ENCODE measurements at places on chromosomes 3 and 15.

- no peak for DNase-seq
Measured at GRCh38 chr15:48946074-48946839, 17.5 kb downstream of the SHC4 start.

DNA sequence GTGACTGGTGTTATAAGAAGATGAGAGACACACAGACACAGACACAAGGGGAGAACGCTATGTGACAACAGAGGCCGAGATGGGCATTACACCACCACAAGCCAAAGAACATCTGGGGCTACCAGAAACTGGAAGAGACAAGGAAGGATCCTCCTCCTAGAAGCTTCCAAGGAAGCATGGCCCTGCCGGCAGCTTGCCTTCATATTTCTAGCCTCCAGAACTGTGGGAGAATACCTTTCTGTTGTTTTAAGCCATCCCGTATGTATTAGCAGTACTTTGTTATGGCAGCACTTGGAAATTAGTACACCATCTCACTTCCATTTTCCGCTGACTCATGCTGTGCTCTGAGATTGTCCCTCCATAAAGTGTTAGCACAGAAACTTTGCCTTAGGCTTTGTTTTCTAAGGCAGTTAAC lies 38.7 kb upstream of the CA12 start:
- DNase-seq, result no peak

- no peak for DNase-seq
Measured at GRCh38 chr3:124785973-124786372, 55.7 kb downstream of the UMPS start.

- no peak for DNase-seq
Measured at GRCh38 chr3:190877925-190878324, 15.4 kb upstream of the GMNC start.

DNA sequence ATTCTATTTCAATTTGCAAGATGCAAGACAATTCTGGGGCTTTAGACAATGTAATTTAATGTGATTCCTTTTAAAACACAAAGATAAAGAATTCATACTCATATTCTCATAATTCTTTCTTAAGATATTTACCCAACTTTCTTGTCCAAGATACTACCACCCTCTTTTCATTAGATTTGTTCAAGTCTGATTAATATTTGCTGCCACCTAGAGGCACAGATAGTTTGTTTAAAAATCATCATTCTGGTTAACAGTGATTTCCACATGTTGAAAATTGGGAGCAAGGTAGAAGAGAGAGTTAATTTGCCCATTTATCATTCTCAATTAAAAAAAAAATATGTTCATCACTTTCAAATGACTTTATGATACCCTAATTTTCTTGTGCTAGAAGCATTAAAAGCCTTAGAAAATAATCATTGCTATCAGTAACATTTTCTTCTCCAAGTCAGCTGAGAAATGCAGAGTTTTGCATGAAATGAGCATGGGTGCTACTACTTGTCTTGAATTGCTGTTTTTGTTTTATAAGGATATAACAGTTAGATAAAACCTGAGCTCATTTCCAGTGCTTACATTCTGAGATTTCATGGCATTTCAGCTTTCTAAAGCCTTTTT lies 11.6 kb downstream of the TAMM41 start:
- DNase-seq, result no peak

DNA sequence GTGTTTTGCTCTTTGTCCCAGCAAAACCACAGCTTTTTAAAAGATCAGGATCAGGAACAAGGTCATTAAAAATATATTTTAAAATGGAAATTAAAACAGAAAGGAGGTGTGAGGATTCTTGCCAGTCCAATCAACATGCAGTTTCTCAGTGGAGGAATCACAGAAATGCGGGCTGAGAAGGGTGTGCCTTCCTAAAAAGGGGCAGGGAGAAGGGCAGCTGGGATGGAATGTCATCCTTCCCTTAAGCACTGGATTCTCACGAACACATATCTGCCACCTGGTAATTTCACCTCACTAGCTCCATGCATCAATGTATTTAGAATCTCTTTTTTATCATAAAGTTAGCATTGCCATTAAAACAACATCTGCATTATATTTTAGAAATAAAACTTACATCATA lies 21.4 kb downstream of the ABI3BP start:
- DNase-seq, result no peak

DNA sequence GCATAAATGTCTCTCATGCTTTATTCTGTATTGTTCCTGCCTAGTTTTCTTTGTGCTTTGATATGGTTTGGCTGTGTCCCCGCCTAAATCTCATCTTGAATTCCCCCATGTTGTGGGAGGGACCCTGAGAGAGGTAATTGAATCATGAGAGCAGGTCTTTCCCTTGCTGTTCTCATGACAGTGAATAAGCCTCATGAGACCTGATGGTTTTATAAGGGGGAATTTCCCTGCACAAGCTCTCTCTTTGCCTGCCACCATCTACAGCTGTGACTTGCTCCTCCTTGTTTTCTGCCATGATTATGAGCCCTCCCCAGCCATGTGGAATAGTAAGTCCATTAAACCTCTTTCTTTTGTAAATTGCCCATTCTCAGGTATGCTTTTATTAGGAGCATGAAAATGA lies 1596.6 kb downstream of the SI start:
- DNase-seq, result no peak

- DNase-seq, result no peak
Measured at GRCh38 chr15:83275412-83275811, 9.1 kb downstream of the BNC1 start.

- DNase-seq, result no peak
Measured at GRCh38 chr15:40072216-40072990, 33.4 kb upstream of the SRP14 start.

DNA sequence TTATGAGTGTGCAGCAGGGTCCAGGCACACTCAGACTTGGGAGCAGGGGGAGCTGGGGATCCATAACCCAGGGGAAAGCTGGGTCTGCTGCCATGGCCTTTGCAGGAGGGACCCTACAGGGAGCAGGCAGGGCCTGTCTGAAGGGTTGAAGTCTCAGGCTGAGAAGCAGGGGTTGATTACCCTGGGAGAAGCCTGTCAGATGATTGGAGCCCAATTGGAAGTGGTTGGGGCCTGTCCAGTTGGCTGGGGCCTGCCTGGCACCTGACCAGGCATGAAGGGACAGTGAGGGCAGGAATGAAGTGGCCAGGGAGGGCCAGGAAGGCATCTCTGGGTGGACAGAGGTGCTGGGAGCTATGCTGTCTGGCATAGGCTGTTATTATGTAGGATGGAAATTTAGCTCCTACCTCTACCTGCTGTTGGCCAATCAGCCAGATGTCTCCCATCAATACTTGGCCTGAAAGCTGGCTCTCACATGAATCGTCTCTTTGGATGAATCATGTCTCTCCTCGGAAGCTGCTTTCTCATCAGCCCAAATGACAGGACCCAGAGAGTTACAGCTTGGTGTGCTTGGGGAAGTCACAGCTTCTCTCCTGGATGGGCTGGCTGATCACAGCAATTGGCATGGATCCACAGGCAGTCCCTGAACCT lies 27.4 kb upstream of the SLCO2A1 start:
- no peak for DNase-seq

DNA sequence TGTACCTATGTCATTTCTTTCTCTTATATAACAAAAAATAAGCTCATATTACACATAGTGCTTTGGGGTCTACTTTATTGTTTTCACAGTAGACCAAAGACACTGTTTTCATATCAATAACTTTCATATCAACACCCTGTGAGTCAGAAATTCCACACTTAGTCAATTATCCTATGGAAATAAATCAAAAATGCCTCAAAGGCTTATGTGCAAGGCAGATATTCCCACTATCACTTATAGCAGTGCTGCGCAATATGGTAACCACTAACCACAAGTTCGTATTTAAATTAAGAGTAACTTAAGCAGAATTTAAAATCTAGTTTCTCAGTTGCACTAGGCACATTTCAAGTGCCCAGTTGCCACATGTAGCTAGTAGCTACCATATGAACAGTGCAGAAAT lies 15.9 kb downstream of the SCG3 start:
- no peak for DNase-seq

DNA sequence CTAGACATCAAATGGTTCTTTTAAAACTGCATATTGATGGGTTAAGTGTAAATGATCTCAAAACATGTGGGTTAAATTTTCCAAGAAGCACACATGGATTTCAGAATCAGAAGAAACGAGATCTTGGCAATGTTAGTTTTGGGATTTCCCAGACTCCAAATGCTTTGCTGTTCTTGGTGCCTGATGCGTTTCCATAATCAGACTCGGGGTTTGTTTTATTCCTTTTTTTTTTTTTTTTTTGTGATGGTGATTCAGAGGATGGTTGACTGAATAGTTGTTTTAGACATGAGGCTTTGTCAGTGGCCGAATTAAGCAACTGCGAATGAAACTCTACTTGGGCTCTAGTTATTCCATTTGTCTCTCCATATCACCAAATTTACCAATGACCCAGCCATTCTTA lies 52.2 kb upstream of the FAM98B start:
- DNase-seq, result no peak
